ENCODE measurements at places on chromosomes 6 and 20.

DNA sequence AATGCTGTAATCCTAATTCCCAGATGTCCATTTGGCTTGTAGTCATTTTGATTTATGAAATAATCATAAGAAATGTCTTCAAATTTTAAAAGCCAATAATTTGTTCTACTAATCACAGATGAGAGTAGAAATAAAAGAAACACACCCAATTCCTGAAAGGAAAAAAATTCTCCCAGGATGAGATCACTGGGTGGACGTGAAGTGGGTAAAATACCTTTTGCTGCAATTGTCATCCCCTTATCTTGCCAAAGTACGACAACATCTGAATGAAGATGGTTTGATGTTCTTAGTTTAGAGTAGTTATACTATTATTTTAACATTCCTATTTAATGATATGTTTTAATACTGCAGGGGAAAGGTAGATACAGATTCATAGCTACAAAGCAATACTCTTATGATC is 33.7 kb downstream of the MTHFD1L start:
- no peak for DNase-seq

DNA sequence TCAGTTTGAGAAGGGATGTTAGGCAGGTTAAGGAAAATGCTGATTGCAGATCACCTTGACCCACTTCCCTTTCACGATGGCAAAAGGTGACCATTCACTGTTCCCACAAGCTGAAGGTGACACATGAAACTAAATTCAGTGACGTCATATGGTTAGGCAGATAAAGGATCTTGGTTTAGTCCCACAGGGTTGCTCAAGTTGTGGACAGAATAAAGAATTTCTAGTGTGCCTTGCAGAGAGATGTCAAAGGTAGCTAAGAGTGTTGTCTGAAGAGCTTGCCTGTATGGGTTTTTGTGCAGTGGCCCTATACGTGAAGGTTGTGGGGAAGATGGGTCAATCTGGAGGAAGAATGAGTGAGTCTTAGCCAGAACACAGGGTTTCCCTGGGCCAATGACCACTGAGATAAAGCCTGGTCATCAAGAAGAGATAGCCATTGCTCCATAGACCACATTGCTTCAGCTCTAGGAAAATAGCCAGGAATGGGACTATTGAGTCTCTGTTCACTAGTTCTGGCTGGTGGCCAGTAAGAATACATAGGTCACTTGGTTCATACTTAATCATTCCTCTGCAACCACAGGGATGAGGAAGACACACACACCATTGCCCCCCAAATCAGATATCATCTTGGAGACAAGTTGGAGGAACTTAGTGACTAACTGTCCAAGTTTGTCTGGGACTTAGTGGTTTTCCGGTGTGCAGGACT is 148.5 kb upstream of the ATXN1 start:
- no peak for DNase-seq

- peak; percentile 79 for DNase-seq
Observed at GRCh38 chr6:27867051-27867944, 44.9 kb downstream of the OR2B2 start.

DNA sequence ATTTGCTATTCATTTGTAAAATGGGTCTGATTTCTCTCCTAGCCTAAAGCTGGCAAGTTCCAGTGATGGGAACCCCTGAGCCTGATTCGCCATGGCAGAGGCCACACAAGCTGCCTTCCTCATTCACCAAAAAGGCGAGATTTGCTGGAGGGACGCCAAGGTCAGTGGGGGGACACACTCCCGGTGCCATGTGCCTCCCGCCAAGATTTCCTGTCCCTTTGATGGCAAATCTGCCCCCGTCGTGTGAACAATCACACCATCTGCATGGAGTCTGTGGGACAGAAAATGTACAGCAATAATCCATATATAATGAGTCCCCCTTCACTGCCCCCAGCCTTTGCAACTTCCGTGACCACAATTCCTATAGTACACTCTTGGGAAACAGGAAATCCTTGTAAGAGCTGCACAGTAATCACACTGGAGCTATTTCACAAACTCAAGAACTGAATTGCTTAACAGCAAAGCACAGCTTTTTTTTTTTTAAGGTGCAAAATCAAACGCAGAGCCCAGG is 15.7 kb upstream of the IGF2R start:
- peak; percentile 36 for DNase-seq

- DNase-seq = no peak
Observed at GRCh38 chr6:156634048-156634447, 143.1 kb upstream of the ARID1B start.

DNA sequence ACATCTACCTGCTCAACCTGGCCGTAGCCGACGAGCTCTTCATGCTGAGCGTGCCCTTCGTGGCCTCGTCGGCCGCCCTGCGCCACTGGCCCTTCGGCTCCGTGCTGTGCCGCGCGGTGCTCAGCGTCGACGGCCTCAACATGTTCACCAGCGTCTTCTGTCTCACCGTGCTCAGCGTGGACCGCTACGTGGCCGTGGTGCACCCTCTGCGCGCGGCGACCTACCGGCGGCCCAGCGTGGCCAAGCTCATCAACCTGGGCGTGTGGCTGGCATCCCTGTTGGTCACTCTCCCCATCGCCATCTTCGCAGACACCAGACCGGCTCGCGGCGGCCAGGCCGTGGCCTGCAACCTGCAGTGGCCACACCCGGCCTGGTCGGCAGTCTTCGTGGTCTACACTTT is 619 bp downstream of the SSTR4 start:
- no peak for DNase-seq

GRCh38 chr20:49583669-49584417 is 15.9 kb upstream of the PTGIS start:
- no peak for DNase-seq

- DNase-seq = no peak
Observed at GRCh38 chr6:90222724-90223198, 73.9 kb downstream of the BACH2 start.

- DNase-seq = no peak
Observed at GRCh38 chr6:43275801-43276576, 22.1 kb upstream of the SLC22A7 start.

DNA sequence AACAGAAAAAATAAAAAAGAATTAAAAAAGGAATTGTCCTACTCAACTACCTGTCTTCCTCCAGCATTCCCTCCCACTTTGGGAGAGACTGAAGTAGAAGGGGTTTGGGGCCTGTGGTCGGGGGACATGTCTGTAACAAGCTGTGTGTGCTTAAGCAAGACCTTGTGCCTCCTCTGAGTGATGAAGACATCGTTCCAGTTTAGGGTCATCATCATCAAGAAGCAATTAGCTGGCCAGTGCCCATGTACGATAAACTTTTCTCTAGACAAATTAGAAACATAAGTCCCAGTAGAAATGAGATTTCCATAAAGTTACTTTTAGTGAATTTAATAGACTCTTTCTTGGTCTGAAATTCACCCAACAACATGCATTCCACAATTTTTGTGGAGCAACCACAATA is 272.9 kb downstream of the ZNF217 start:
- no peak for DNase-seq

- no peak for DNase-seq
Observed at GRCh38 chr20:10758446-10758845, 84.6 kb upstream of the JAG1 start.

- no peak for DNase-seq
Observed at GRCh38 chr6:47473791-47474346, 3.7 kb upstream of the CD2AP start.

GRCh38 chr6:52712136-52712535 is 41.2 kb downstream of the TMEM14A start:
- no peak for DNase-seq

DNA sequence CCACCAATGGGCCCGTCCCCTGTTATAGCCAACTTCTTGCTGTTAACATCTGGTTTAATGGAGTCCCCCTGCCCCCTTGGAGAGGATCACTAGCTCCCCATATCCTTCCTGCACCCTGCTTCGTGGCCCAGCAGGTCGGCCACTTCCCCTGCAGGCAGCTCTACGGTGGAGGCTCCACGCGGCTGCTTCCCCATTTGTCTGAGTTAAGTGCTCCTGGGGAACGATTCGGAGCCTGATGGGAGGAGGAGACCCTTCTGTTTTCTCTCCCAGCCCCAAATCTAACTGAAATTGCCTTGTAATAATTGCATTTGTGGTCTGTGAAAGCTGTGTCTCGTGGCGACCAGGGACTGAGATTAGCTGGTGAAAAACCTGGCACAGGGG is 74.6 kb downstream of the SULF2 start:
- no peak for DNase-seq

DNA sequence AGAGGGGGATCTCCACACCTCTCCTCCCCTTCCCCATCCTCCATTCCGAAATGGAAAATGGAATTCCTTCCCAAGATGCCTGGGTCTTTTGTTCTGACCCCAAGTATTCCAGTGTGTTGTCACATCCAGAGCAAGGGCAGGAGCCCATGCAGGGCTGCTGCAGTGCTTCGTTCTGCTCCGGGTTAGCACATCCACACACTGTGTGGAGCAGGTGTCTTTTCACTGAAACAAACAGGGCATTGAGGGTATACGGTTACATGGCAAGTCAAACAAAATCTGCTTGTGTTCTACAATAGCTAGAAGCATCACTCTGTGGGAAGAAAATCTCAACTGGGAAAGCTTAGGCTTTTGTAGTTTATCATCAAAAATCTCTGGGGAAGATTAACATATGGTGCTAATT is 56.9 kb downstream of the LYRM2 start:
- DNase-seq = no peak

DNA sequence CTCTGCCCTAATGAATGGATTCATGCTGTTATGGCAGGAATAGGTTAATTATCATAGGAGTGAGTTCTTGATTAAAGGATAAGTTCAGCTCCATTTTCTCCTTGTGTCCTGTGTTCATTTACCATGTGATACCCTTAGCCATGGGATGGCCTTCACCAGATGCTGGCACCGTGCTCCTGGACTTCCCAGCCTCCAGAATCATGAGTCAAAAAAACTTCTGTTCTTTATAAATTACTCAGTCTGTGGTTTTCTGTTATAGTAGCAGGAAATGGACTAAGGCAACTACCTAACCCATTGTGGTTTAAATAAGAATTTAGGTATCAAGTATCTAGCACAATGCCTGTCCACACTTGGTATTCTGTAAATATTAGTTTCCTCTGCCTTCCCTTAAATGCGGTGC is 223.5 kb downstream of the MEI4 start:
- DNase-seq = no peak

DNA sequence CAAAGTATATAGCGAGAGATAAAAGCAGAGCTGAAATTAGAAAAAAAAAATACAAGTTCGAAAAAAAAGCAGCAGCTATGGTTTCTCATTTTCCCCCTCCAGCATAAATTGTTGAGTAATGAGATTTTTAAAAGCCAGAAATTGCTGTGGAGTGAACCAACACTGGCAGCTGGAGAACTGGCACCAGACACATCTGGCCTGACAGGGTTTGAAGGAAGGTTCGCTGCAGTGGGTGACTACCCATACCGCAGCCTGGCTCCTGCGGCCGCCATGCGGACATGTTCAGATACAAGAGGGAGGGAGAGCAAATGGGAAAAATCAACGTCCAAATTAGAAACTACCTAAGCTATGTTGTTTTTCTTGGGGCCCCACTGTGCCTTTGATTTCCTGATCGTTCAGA is 3.3 kb downstream of the APCDD1L start:
- DNase-seq = no peak

GRCh38 chr6:46998436-46999017 is 43.6 kb downstream of the ADGRF1 start:
- DNase-seq = no peak

DNA sequence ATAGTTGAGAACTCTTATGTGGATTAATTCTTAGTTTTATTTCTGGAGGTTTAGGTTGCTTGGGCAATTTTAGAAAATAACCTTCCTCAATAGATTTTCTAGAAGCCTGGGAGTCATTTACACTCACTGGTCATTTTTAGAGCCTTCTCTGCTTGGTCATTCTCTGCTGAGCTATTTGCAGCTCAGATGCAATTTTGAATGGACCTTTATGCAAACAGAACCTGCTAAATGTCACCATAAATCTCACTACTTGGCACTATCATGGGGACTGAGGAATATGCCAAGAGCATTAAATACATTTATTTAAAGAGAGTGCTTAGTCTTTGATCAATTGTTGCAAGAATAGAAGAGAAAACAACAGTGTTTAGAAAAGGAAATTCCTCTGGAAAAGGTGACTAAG is 154.0 kb downstream of the CLVS2 start:
- DNase-seq = no peak

DNA sequence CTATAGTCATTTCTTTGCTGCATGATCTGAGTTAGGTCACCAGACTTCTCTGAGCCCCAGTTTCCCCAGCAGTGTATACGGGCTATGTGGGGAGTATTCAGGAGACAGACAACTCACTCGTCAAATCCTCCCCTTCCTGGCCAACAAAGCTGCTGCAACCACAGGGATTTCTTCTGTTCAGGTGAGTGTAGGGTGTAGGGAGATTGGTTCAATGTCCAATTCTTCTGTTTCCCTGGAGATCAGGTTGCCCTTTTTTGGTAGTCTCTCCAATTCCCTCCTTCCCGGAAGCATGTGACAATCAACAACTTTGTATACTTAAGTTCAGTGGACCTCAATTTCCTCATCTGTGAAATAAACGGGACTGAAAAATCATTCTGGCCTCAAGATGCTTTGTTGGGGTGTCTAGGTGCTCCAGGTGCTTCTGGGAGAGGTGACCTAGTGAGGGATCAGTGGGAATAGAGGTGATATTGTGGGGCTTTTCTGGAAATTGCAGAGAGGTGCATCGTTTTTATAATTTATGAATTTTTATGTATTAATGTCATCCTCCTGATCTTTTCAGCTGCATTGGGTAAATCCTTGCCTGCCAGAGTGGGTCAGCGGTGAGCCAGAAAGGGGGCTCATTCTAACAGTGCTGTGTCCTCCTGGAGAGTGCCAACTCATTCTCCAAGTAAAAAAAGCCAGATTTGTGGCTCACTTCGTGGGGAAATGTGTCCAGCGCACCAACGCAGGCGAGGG is 594 bp upstream of the CDKN1A start:
- no peak for DNase-seq

- DNase-seq = no peak
Observed at GRCh38 chr20:60091861-60092260, 133.6 kb downstream of the CDH26 start.

- DNase-seq = no peak
Observed at GRCh38 chr6:149513915-149514314, 29.1 kb upstream of the ZC3H12D start.

- DNase-seq = no peak
Observed at GRCh38 chr20:49794336-49795134, 18.1 kb upstream of the SLC9A8 start.

DNA sequence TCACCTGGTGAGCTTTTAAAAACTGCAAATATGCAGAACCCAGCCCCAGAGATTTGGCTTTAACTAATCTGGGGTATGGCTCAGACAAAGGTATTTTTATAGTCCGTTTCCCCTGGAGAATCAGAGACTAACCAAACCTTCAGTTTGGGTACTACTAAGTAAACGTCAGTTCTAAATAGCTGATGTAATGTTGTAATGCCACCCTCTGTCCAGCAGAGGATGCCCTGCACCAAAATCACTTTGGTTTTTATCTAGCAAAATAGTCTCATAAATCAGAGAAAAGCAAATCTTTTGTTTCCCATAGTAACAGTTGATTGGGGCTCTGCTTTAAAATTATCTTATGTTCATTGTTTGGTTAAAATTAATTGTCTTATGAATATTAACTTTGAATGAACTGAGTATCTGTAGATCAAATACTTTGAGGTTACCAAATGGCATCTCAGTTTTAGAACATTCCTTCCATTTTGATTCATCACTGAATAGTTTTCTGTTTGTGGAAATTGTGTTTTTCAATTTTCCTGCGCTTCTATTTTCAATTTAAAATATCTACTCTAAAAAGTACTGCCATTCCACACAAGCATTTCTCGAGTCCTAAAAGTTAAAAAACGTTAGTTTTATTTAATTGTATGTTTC is 278.3 kb upstream of the PLCB4 start:
- DNase-seq = no peak

GRCh38 chr6:135159531-135159930 is 21.6 kb upstream of the MYB start:
- DNase-seq = no peak

- DNase-seq = no peak
Observed at GRCh38 chr6:133236932-133237331, 4.2 kb upstream of the EYA4 start.

Data from right kidney (tissue), 9 donors.